ENCODE measurements at places on chromosomes 3 and 15.

GRCh38 chr3:62607287-62608029, 234.1 kb upstream of the FEZF2 start:
- DNase-seq: no peak

- DNase-seq: no peak
Measured at GRCh38 chr15:91461377-91461776, 361.3 kb downstream of the SV2B start.

- no peak for DNase-seq
Measured at GRCh38 chr3:160580938-160581337, 15.6 kb upstream of the KPNA4 start.

DNA sequence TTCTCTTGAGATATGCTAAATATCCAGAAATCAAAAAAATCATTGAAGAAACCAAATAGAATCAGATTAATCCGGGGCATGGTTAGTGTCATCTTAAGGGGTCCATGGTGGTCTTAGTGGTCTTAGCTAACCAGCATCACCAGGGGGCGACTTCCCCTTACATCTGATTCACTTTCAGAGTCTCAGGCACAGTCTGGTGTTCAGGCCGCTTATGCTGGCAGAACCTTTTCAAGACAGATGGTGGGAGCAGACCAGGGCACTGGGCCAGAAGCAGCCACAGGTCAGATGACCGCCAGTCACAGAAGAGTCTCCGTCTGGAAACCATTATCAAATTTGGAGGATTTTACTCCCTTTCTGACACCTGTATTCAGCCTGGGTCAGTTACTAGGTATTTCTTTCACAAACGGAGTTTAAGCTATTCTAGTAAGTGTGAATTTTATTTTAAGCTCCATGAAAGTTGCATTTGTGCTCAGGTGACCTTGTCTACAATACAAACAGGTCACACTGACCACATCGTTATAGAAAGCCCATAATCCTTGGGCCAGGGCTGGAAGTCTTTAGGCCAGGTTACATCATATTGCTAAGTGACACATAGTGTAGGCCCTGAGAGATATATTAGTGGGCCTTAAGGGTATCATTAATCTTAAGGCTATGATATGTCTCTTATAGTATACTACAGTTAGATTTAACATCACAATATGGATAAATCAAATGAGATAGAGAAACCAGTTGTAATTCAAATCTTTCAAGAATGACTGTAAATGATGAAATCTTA, 365.5 kb downstream of the GBE1 start:
- no peak for DNase-seq

- no peak for DNase-seq
Measured at GRCh38 chr15:33159726-33160453, 34.6 kb downstream of the FMN1 start.

DNA sequence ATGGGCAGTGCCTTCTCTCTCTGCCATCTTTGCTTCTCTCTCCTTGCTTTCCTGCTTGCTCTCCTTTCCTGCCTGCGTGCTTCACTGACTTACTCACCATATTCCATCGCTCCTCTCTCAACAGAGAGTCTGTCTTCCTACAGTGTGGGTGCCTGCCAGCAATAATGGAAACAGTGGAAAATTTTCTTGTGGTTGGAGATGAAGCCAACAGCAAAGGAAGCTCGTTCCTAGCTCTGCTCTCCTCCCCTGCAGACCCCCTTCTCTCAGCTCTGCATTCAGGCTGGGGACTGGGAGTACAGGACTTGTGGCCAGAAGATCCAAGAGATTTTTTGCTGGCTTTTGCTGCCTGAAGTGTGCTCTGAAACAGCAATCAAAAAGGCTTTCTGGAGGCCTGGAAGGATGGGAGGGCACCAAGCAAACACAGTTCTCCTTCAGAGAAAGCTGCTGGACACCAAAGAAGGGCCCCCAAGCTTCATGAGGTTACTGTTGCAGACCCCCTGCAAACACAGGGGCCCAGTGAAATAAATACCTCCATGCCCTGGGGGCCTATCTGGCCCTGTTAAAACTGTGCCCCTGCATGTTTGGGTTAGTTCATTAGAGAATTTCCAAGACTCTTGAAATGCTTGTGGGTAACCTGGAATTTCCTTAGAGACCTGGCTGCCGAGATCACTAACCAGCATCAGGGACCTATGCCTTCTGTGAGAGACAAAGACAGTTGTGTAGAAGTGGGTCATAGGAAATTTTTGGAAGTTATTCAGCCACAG, 149.9 kb upstream of the RASGRP1 start:
- no peak for DNase-seq

DNA sequence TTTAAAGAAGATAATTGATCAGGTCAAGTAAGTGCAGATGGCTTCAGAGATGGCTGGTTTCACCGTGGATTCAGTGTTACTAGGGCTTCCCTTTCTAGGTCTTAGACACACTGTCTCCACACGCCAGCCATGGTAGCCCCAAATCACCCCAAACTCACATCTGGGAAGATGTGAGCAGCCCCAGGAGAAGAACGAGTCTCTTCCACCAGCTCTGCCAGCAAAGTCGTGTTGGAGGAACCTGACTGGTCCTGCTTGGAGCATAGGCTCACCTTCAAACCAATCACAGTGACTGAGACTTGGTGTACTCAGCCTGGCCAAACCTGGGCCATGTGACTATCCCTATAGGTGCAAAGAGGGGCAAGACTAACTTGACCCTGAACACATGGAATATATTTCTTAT, 296.7 kb downstream of the RPLP1 start:
- no peak for DNase-seq

GRCh38 chr3:72032441-72033135, 247.6 kb upstream of the PROK2 start:
- DNase-seq: no peak

DNA sequence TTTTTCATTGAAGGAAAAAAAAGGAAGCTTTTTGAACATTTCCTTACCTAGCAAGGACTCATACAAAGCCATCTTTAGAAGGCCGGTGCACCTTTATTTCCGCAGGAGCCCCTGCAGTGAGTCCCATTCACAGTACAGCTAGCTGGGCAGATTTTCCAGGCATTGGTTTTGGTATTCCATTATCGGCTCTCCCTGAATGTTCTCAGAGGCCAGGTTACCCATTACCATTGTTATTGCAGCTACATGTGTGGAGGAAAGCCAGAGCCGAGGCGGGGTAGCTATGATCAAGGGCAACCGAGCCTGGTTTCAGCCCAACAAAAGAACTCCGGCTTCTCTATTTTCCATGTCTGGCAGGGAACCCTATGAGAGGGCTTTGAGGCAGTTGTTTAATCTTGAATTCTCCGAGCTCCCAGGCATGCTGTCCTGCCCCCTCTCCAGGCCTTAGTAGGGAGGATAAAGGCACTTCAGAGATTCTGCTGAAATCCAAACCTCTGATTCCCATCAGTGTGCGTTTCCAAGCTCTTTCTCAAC, 100.3 kb downstream of the LRRK1 start:
- no peak for DNase-seq

- no peak for DNase-seq
Measured at GRCh38 chr3:175404027-175404426, 544.9 kb downstream of the NAALADL2 start.

DNA sequence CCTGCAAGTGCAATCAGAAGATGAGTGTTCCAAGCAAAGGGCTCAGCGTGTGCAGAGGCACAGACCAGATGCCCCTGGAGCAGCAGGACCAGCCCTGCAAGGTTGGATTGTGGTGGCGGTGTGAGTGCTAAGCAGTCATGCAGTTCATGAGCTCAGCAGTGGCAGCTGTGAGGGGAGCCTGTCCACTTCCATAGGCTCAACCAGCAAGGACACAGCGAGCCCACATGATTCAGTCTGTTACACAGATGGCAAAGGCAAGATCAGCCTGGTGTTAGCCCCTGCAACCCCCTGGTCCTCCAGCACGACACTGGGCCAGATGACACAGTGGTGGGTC, 95.9 kb upstream of the PRR23E start:
- no peak for DNase-seq

DNA sequence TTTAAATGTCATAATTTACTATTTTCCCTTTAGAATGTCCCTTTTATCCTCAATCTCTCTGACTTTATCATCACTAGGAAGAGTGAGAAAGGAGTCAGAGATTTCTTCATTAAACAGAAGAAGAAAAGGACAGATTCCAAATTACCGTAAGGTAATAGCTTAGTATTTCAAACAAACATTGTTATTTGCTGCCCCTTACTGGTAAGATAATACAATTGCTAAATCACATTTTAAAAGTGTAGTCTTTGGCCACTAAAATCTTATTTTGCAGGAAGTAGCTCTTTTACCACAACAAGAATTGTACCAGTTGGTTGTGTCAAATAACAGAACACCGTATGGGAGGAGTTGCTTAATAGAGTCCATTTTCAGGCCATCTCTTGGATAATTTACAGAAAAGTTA, 53.7 kb downstream of the CGGBP1 start:
- DNase-seq: no peak

DNA sequence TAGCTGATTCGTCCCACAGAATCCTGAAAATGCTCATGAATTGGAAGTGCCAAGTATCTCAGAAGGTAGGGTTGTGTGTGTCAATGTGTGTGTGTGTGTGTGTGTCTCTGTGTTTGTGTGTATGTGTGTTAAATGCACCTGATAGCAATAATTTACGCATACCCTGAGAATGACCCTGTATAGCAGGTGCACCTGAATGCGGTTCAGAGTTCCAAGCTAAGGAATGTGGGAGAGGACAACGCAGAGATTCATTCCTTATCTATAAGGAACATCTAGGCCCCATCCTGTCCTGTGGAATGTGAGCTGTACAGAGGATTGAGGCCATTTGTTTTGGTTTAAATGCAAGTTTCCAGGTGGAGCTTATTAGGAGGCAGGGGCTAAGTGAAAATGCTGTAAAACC, 49.1 kb upstream of the NEDD4 start:
- no peak for DNase-seq

- no peak for DNase-seq
Measured at GRCh38 chr15:35141743-35142471, 56.8 kb upstream of the NANOGP8 start.

GRCh38 chr15:71808311-71809020, 1.9 kb upstream of the NR2E3 start:
- no peak for DNase-seq

- DNase-seq: no peak
Measured at GRCh38 chr3:126525853-126526667, 2.1 kb downstream of the CHST13 start.

DNA sequence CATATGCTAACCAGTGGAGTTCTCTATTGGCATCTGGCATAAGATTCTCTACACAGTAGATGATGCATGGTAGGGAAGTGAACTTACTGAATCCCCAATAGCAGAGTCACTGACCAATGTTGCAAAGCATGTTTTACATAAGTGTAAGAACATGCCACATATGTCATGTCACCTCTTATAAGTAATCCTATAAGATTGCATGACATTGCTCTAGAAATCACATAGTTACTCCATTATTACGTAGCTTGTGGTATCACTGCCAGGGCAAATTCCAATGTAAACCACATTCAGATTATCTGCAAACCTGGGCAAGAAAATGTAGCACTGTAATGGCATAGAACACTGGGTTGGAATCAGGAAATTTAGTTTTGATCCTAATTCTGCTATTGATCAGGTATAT, 198.2 kb upstream of the UMPS start:
- no peak for DNase-seq

DNA sequence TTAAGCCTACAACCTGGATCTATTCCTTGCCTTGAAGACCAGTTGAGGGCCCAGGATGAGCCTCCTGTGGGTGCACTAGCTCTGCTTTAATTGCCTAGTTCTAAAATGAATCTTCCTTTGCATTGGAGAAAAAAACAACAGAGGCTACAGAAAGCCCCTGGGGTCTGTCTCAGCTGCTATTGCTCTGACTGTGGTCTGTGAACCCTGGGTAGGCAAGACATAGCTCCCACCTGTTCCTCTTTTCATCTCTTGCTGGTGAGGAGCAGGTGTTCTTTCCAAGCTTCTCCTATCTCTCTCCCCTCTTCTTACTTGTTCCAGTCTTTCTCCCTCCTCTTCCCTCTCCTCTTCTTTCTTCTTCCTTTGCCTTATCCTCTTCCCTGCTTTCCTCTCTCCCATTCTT, 28.8 kb downstream of the RBP2 start:
- no peak for DNase-seq

DNA sequence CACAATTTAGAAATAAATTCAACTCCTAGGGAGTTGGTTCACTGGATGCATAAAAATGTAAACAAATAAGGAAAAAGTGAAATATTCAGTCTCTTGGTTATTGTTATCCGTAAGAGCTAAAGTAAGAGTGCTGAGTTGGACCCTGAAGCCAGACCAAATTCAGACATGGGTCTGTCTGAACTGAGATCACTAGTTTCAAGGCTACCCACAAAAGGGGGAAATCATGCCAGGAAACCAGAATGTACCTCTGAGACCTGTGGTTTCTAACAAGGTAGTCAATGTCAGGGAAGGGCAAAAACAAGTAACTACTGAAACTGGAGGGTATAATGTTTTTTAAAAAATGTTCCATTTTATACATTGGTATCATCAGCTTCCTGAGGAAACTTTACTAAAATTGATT, 35.2 kb upstream of the GOLGA6L2 start:
- DNase-seq: no peak

DNA sequence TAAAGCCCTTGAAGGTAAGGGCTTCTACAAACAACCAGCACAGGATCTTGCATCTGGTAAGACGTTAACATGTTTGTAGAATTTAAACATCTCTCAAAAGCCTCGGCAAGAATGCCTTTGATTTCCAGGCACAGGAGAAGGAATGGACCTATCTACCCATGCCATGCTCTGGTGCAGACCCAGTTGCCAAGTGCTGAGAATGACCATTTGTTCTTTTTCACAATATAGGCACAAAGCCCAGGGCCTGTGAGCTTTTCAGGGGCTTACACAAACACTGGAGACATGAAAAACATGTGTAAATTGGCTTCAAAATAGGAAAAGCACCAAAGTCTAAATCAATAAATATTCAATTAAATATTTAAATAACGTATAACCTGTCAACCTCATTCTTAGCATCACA, 266.9 kb upstream of the TTC14 start:
- DNase-seq: no peak

DNA sequence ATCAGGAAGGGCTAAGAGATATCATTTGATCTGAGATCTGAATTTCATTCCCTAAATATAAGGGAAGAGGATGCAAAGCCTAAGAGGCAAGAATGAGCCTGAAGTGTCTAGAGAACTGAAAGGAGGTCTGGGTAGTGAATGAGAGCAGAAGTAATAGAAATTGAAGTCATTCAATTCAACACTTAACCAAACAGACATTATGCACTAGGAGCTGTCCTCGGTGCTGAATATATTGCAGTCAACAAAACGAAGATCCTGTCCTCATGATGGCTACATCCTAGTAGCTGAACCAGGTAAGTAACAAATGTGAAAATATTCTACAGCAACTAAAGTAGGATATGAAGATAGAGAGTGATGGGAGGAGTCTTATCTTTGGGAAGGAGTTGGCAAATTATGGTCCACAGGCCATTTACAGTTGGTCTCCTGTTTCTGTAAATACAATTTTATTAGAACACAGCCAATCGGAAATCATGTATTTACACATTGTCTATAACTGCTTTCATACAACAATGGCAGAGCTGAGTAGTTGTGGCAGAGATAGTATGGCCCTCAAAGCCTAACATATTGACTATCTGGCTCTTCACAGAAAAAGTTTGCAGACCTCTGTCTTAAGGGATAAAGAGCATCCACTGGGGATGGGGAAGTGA, 192.9 kb upstream of the CADPS start:
- no peak for DNase-seq

GRCh38 chr3:169865176-169865767, 4.5 kb downstream of the LRRC31 start:
- no peak for DNase-seq

Data from cortex of kidney (tissue), 1 donor.